ENCODE measurements at places on chromosomes 2 and 18.

DNA sequence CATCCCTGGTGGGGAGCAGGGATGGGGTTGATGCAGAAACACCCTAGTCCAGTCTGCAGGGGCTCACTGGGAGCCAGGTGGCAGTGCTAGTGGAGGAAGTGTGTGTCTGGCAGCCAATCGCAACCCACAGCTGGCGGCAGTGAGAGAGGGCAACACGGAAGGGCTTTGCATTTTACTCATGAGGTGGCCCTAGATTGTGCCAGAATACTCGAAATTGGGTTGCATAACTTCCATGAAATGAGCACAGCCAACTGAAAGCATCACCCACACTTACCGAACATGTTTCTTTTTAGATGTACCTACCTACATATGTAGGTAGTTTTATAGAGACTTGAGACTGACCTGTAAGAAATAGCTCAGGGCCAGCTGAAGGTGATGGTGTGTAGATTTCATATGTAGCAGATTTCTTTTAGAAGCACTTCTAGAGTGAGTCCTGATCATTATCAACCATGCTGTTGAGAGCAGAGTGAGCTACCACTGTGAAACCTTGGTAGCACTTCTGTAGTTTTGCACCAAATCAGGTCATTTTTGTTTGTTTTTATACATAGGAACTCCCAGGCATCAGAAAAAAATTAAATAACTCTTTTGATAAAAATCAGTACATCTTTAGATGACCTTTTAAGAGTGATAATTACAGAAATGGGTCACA is 13.0 kb downstream of the IL18R1 start:
- DNase-seq, result no peak

- DNase-seq, result no peak
Observed at GRCh38 chr2:46308081-46308480, 10.9 kb downstream of the EPAS1 start.

- peak; percentile 0 for DNase-seq
Observed at GRCh38 chr2:1348789-1349188, 64.5 kb upstream of the TPO start.

DNA sequence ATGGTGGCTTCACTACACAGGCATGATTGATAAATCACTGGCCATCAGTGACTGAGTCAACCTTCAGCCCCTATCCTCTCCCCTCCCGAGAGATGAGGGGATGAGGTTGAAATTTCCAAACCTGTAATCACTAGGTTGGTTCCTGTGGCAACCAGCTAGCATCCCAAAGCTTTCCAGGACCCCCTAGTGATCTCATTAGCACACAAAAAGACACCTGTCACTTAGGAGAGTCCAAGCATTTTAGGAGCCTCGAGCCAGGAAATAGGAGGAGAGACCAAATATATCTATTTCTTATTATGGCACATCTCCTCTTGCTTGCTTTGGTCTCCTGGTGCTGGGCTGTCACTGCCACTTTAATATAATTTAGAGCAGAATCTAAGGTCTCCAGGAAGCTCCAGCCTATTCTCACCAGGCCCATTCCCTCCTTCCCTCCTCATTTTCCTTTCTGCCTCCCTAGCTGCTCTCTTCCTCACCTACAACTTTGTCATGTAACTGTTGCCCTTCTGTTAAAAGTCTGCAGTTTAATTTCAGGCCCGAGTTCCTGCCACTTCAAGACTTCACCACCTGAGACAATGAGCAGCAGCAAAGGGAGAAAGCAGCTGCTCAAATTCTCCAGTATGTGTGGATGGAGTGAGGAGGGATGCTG is 33.2 kb upstream of the NAB1 start:
- DNase-seq, result no peak

DNA sequence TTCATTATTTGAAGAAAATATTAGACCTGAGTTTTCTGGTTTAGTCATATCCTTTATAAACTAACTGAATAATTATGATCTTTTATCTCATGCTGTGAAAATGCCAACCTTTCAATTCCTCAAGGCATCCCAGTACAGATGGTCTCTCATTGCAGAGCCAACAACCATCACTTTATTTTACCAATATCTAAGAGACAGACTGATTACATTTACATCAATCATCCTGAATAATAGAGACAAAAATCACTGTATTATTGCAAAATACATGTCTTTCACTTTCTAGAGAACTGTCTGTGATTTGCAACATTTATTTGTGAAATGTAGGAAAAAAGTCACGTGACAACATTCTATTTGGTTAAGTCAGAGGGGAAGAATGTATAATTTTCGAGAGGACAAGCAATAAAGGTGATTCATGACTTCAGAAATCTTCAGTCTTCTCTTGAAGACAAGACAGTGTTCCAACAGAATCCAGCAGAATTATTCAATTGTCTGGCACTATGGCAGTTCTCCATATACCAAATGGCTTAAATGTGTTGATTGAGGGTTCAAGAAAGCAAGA is 503.6 kb upstream of the SYT4 start:
- no peak for DNase-seq

GRCh38 chr2:239042046-239042445 is 194.2 kb downstream of the TWIST2 start:
- DNase-seq, result no peak

DNA sequence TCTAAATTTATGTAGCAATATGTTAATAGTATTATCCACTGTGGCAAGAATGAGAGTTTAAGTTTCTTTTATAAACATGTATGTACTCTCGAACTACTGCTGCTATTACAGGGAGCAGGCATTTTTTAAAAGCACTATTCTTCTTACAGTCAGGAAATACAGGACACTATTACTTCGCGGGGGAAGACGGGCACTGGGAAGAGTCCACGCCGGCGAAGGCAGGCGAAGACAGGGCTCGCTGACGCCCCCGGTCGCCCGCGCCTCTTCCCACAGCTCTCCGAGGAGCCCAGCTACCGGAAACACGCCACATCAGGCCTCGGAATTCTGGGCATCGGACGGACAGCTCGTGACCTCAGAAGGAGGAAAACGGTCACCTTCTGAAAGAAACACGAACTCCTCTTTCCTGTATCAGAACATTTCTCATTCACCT is 90.2 kb downstream of the FAM161A start:
- DNase-seq, result peak; percentile 95

Data from OCI-M1 (cell line).